ENCODE measurements at places on chromosomes 12 and 14.

DNA sequence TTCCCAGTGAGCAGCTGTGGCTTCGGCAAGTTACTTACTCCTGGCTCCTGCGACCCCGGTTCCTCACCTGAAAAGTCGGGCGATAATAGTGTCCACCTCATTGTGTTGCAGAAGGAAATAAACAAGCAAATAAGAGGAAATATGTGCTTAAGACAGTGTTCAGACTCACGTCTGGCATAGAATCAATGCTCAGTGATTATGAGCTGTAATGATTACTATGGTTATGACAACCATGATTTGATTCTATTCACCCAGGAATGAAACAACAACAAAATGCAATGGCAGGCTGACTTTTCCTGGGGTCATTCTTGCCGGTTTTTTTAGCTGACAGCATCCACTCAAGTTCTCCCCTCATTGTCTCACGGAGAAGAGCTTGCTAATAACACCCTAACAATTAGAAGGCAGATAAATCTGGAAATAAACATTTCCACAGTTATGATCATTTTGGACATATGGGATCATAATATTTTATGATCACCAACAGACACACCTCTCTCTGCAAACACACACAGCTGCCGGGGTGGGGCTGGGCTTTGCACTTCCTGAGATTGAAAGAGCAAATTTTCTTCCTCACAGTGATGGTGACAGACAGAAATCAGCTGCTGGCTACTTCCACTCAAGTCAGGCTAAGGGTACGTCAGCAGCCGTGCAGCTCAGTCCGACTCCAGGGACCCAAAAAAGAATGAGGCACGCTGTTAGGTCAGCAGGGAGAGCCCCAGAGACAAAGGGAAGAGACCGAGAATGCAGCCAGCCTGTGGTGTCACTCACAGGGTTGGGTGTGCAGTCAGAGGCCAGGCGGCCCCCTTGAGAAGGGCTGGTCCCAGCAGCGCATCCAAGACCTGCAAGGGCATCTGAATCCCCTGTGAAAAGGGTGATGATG, 158.0 kb downstream of the RIMBP2 start:
- no peak for DNase-seq

- no peak for DNase-seq
Measured at GRCh38 chr12:95136598-95136997, 63.2 kb upstream of the NR2C1 start.

DNA sequence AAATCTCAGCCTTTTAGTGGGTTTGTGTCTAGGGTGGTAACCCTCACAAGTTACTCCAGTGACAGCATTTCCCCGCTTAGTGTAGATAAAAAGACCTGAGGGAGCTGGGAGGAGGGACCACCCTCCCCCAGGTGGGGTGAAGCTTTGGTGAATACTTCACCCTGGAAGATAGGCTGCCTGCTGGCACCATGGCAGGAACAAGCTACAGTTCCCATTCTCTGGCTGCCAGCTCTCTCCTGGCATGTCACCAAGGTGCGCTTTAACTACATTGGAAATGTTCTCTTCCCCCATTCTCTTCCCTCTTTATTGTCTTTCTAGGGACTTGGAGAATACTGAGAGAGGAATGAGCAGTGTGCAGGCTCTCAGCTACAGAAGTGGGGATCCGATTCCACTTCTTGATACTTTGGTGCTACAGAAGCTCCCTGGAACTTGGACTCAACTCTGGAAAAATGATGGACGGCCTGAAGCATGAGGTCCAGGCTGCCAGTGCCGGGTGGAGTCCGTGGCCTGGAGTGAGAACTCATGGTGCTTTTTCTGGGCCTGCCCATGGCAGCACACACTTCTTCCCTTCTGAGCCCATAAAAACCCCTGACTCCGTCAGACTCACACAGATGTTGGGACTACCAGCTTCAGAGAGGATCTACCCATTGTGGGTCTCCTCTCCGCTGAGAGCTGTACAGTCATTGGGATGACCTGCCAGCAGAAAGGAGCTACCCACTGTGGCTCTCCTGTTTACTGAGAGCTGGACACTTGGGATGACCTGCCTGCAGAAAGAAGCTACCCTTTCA, 198.0 kb downstream of the ADGRD1 start:
- no peak for DNase-seq

- peak; percentile 90 for DNase-seq
Measured at GRCh38 chr12:44847888-44848702, 28.0 kb downstream of the NELL2 start.

DNA sequence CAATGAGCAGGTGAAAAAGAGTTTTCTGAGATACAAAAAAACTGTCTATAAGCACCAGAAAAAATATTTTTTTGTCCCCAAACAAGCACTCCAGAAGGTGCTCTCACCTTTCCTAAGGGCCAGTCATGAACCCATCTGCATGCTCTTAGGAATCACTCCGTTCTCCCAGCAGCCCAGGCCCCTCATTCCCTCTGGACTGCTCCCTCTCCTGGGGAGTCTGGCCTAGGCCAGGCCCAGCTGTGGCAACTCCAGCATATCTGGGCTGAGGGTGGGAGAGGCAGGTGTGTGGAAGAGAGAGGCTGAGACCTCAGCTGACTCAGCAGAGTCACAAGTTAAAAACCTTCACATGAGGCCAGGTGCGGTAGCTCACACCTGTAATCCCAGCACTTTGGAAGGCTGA, 54.6 kb downstream of the TRAFD1 start:
- no peak for DNase-seq

DNA sequence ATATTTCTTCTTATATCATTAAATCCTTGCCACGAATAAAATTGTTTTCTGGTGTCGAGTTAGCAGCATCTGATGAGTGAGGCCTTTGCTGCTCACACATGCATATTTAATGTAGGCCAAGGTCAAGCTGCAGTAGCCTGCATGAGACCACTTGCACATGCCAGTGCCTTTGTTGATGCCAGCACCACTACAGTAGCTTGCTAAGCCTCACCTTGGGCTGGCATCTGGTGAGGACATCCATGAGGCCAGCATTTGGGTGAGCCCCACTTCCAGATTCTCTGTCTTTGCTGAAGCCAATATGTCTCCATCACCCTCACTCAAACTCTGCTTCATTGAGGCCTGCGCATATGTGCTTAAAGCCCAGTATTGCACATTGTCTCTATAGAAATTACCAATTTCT, 8.0 kb downstream of the CCDC59 start:
- DNase-seq = no peak

DNA sequence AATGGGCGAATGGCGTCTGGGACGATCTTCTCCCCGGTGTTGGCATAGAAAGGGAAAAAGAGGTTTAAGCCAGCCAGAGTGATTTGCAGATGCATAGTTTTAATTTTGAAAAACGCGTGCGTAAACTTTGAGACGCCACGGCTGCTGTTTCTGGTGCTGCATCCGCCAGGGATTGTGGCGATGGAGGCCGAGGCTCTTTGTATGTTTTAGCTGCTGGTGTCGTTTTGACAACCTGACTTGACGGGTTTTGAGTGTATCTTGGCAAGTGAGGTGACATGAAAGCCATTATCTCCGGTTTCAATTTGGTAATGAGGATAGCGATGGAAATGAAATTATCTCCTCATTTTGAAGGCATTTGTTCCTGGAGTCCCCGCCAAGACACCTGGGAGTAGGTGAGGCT, 1.6 kb downstream of the PTGDR start:
- no peak for DNase-seq

DNA sequence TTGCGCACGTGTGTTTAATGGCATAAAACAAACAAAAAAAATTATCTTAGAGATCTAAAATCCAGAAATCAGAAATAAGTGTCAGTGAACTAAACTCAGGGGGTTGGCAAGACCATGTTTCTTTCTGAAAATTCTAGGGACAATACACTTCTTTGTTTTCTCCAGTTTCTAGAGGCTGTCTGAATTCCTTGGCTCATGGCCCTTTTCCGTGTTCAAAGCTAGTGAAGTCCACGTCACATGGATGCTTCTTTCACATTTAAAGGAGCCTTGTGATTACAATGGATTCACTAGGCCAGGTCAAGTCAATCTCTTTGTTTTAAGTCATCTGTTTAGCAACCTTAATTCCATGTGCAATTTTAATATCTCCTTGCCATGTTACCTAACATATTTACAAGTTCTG, 22.4 kb downstream of the SLCO1B3 start:
- no peak for DNase-seq

DNA sequence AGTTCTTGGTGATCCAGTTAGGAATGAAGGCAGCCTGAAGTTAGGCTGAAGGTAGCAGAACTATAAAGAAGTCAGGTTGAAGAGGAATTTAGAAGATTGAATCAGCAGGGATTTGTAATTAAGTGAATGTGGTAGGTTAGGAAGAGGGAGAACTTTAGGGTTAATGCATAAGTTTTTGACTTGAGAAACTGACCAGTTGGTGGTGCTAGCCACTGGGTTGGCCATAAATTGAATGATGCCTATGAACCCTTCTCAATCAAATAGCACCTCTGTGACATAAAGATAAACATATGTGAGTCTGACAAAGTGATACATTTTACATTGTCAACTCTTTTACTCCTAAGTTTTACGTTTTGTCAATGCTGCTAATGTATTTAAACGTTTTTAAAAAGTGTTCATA, 290.6 kb upstream of the NAV3 start:
- DNase-seq = no peak

DNA sequence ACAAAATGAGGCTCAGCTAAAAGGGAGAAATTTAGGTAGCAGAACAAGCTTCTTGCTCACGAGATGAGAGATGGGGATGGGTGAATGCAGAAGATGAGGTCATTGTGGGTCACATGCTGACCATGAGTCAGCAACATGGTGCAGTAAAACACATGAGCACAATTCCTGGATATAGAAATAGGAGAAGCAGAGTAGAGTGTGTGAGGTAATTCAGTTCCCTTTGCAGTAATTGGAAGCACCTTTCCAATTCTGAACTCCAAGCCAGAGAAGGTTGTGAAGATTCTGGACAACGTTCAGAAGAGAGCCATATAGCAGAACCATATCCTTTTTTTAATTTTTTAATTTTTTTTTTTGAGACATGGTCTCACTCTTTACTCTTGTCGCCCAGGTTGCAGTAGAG, 62.0 kb upstream of the LMNTD1 start:
- no peak for DNase-seq

GRCh38 chr12:123943816-123944215, 28.8 kb downstream of the CCDC92 start:
- DNase-seq = no peak

DNA sequence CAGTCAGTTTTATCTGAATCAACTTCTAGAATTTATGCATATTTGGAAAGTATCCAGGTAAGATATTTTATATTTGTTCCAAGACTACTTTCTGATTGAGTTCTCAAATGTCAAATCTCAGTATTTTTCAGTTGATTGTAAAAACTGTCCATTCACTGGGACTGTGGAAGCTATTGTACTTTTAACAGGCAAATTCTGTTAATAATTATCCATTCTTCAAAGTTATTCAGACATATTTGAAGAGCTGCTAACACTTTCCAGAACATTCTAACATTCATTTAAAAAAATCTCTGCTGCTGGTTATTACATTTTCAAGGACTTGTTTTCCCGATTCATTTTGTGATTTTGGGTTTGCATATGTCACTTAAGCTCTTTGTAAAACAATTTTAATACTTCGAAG, 59.7 kb downstream of the PIK3C2G start:
- DNase-seq = no peak

- peak; percentile 74 for DNase-seq
Measured at GRCh38 chr12:124453419-124454351, 113.7 kb downstream of the NCOR2 start.

GRCh38 chr12:129973236-129973961, 69.6 kb upstream of the TMEM132D start:
- no peak for DNase-seq

GRCh38 chr12:16003460-16003859, 92.3 kb downstream of the DERA start:
- DNase-seq = no peak

DNA sequence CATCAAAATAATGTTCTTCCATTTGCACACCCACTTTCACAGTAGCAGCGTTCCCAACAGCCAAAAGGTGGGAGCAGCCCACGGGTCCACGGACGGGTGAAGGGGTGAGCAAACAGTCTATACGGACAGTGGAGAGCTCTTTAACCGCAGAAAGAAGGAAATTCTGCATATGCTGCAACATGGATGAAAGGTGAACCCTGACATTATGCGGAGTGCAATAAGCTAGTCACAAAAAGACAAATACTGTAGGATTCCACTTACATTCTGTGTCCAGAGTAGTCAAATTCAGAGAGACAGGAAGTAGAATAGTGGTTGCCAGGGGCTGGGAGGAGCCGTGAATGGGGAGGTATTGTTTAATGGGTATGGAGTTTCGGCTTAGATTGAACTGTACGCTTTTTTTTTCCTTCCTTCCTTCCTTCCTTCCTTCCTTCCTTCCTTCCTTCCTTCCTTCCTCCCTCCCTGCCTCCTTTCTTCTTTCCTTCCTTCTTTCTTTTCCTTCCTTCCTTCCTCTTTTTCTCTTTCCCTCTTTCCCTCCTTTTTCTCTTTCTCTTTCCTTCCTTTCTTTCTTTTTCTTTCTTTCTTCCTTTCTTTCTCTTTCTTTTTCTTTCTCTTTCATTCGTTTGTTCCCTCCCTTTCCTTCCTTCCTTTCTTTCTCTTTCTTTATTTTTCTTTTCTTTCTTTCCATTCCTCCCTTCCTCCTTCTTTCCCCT, 15.8 kb upstream of the ANKRD9 start:
- peak; percentile 63 for DNase-seq

GRCh38 chr14:67943947-67944346, 124.4 kb downstream of the RAD51B start:
- peak; percentile 80 for DNase-seq

DNA sequence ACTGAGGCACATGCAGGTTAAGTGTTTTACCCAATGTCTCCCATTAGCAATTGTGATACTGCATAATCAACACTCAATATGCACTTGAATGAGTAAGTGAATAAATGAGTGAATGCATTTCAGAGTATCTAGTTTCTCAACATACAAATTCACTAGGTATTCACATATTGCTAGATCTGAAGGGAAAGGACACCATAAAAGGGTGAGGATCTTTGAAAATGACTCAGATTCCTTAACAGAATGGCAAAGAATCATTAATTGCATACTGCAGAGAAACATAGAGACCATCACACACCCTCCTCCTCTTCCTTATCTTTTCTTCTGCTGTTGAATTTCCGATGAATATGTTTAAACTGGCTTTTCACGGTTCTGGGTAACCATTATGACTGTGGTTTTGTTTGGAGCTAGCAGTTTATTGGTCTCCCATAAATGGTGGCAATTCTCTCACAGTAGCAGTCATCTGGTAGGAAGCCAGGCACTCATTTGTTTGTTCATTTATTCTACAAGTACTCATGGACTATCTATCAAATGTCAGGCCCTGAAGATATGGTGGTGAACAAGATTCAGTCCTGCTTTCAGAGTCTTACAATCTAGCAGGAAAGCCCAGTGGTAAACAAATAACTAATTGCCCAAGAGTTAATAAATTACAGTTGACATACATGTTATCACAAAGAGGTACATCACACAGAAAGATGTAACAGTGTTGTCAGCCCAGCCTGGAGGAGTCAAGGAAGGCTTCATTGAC, 70.2 kb downstream of the LLPH start:
- DNase-seq = no peak

- DNase-seq = no peak
Measured at GRCh38 chr12:75998292-75999063, 33.1 kb downstream of the PHLDA1 start.
